ENCODE measurements at places on chromosomes 13 and 19. TPM values are rescaled to one million over a fixed set of nuclear protein-coding genes. Genes with fewer than 3 reads are reported as not detected.

- no peaks in the 10 kb centered on the region for H3K27me3 ChIP-seq
- H3K4me1 ChIP-seq: no peaks in the 10 kb centered on the region
- no peak overlapping the region for H3K4me3 ChIP-seq
- DNase-seq: no peak
These were observed 188.1 kb downstream of the UGGT2 start for GRCh38 chr13:95865080-95865615.

DNA sequence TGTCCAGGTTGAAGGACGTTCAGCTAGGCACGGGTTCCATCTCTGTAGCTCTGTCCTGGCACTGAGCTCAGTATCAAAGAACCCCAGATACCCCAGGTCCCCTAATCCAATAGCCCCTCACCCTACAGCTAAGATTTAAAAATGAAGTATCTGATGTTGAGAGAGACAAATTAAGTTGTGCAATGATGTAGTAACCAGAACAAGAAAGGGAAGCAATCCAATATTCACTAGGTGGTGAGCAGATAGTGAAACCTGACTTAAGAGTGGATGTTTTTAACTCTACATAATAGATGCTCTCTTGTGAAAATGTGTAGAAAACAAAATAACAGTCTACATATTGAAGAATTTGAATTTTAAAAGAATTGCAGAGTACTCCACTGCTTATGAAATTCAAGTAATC is 1.8 kb downstream of the ACOD1 start:
- no peak for DNase-seq
- H3K4me1 ChIP-seq: no peaks in the 10 kb centered on the region
- H3K4me3 ChIP-seq: no peak overlapping the region
- no peak overlapping the region for H3K27ac ChIP-seq
- no peaks in the 10 kb centered on the region for H3K27me3 ChIP-seq

ZNF419 gene
- 21.3 TPM for total RNA-seq

- H3K4me3 ChIP-seq: no peak overlapping the region
- H3K36me3 ChIP-seq: no peaks in the 10 kb centered on the region
- no peak for DNase-seq
- H3K27ac ChIP-seq: no peak overlapping the region
- no peaks in the 10 kb centered on the region for H3K27me3 ChIP-seq
These were observed 10.8 kb downstream of the JOSD2 start for GRCh38 chr19:50500060-50500752.

- H3K27me3 ChIP-seq: no peaks in the 10 kb centered on the region
- no peak for DNase-seq
- no peak overlapping the region for H3K27ac ChIP-seq
- H3K4me1 ChIP-seq: no peaks in the 10 kb centered on the region
- H3K36me3 ChIP-seq: no peaks in the 10 kb centered on the region
- no peak overlapping the region for H3K4me3 ChIP-seq
These were observed 12.3 kb upstream of the MISP start for GRCh38 chr19:738509-739128.

GRK1 gene
- not detected for total RNA-seq

CNN1 gene
- total RNA-seq: 10.9 TPM

DNA sequence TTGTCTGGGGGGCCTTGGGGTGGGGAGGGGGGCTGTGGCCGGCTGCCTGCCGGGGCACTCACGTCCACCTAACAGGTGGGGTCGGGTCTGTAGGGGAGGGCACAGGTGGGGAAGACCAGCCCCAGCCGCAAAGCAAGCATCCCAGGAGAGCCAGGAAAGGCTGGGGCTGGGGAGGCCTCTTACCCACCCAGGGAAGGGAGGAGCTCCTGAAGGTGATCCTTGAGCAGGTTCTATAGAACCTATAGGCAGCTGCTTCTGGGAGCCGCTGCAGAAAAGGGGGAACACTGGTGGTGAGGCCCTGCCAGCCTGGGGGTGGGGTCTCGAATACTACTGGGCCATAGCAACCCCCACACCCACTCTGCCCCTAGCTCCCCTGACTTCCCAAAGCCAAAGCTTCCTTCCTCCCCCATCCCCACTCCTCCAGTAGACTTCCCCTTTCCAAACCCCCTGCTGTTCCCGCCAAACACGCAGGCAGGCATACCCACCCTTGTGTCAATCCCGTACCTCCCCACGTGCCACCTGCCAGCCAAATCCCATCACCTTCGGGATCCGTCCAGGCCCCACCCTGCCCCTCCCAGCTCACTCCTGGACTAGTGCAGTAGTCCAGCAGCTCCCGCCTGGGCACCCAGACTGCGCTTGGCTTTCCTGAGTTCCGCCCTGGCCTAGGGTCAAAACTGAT is 5.6 kb downstream of the KLF16 start:
- no peaks in the 10 kb centered on the region for H3K27me3 ChIP-seq
- no peak overlapping the region for H3K4me3 ChIP-seq
- H3K27ac ChIP-seq: peak overlapping the region; percentile 42
- DNase-seq: peak; percentile 12

NCR1 gene
- total RNA-seq: not detected

CCDC8 gene
- 13.0 TPM for total RNA-seq

CGB8 gene
- not detected for total RNA-seq

- no peak for DNase-seq
- no peaks in the 10 kb centered on the region for H3K27me3 ChIP-seq
- H3K27ac ChIP-seq: no peak overlapping the region
- H3K4me1 ChIP-seq: peaks cover 31% of the 10 kb centered on the region
These were observed 8.6 kb downstream of the SPHK2 start for GRCh38 chr19:48627865-48628314.

GRCh38 chr19:35715981-35716800 is 1.6 kb upstream of the KMT2B start:
- DNase-seq: peak; percentile 70
- peaks cover 4% of the 10 kb centered on the region for H3K36me3 ChIP-seq
- peaks cover 34% of the 10 kb centered on the region for H3K4me1 ChIP-seq
- H3K27ac ChIP-seq: peak overlapping the region; percentile 68

GRCh38 chr13:44669534-44669933 is 93.4 kb upstream of the TSC22D1 start:
- no peaks in the 10 kb centered on the region for H3K27me3 ChIP-seq
- no peaks in the 10 kb centered on the region for H3K4me1 ChIP-seq
- no peak overlapping the region for H3K4me3 ChIP-seq
- no peak overlapping the region for H3K27ac ChIP-seq
- DNase-seq: no peak

DNA sequence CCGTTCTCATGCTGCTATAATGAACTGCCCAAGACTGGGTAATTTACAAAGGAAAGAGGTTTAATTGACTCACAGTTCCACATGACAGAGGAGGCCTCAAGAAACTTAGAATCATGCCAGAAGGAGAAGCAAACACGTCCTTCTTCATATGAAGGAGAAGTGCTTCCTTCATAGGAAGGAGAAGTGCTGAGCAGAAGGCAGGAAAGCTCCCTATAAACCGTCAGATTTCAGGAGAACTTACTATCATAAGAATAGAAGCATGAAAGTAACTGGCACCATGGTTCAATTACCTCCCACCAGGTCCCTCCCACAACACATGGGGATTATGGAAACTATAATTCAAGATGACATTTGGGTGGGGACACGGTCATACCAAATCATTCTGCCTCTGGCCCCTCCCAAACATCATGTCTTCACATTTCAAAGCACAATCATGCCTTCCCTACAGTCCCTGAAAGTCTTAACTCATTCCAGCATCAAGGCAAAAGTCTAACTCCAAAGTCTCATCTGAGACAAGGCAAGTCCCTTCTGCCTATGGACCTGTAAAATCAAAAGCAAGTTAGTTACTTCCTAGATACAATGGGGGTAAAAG is 10.6 kb downstream of the ACOD1 start:
- no peaks in the 10 kb centered on the region for H3K27me3 ChIP-seq
- no peak for DNase-seq
- H3K27ac ChIP-seq: no peak overlapping the region
- H3K4me1 ChIP-seq: no peaks in the 10 kb centered on the region
- H3K4me3 ChIP-seq: no peak overlapping the region

SLC17A7 gene
- total RNA-seq: 0.26 TPM

DNA sequence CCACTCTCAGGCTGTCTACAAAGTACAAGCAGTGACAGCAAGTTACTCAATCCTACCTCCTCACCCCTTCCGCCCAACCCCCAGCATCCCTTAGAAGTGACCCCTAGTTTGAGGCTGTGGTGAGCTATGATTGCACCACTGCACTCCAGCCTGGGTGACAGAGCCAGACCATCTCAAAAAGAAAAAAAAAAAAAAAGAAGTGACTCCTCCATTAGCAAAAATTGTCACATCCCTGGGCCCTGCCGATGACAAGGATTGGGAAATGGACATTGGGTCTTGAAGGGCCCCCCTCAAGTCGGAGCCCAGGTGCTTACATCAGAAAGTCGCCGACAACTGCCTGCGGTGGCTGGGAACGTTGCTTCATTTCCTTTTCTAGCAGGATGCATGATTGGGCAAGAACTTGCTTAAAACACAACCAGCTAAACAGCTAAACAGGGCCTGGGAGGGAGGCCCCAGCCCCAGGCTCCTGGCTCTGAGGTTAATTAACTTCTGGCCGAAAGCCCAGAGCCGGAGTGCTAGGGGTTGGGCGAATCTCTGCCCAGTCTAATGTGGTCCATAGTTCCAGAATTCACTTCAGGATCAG is 15.3 kb downstream of the RAB3D start:
- H3K4me3 ChIP-seq: no peak overlapping the region
- H3K27ac ChIP-seq: peak overlapping the region; percentile 70
- peaks cover 19% of the 10 kb centered on the region for H3K36me3 ChIP-seq

GRCh38 chr13:111361873-111362648 is 41.6 kb downstream of the TEX29 start:
- no peak for DNase-seq
- no peak overlapping the region for H3K27ac ChIP-seq
- no peaks in the 10 kb centered on the region for H3K4me1 ChIP-seq

DNA sequence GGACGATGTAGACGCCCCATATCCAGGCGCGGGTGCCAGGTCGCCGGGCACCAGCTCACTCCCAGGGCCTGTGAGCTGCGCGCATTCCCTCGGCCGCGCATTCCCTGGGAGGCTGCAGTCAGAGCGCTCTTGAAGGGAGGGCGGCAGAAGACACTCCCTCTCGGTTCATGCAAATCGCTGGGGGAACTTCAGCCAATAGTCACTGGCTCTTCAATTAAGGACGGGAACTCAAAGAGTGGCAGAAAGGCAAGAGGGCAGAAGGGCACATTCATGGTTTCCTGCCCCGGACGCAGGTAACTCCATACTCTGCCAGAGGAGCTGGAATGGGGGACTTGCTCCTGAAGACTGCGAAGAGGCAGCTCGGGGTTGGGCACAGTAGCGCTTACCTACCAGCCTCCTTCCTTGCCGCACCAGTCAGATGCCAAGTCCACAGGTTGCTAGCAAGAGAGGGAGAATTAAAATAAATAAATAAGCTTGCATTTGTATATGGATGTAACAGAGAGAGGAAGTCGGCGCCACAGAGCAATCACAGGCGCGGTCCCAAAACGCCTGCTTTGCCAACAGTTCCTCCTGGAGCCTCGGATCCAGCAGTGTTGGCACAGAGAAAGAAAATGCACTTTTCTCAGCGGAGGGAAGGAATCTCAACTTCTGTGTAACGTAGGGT is 459 bp downstream of the PCDH20 start:
- H3K36me3 ChIP-seq: no peaks in the 10 kb centered on the region
- H3K27me3 ChIP-seq: no peaks in the 10 kb centered on the region
- H3K4me1 ChIP-seq: peaks cover 22% of the 10 kb centered on the region
- no peak overlapping the region for H3K27ac ChIP-seq
- no peak overlapping the region for H3K4me3 ChIP-seq

GRCh38 chr13:48532256-48532505 is 699 bp downstream of the RCBTB2 start:
- H3K4me1 ChIP-seq: peaks cover 10% of the 10 kb centered on the region
- peak overlapping the region; percentile 93 for H3K27ac ChIP-seq
- peak overlapping the region; percentile 60 for H3K4me3 ChIP-seq
- no peaks in the 10 kb centered on the region for H3K36me3 ChIP-seq
- no peaks in the 10 kb centered on the region for H3K27me3 ChIP-seq
- DNase-seq: no peak

GRCh38 chr13:60837806-60838205 is 440.8 kb downstream of the TDRD3 start:
- H3K36me3 ChIP-seq: no peaks in the 10 kb centered on the region
- DNase-seq: no peak
- H3K4me3 ChIP-seq: no peak overlapping the region

DNA sequence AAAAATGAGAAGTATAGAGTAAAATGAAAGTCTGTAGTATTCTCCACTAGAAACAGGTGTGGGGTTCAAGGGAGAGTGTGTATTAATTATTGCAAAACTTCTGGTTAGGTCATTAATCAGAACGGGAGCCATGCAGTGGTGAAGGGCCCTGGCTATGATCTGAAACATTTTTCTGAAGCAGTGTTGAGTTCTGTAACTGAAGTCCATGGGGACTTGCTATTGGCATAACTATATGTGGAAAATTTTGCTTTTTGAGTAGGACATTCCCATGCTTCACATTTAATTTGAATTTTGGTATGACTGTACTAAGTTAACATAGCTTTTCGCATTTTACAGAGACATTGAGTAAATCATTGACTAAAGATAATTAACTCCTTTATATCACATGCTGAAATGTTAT is 67.5 kb downstream of the LRCH1 start:
- H3K4me3 ChIP-seq: no peak overlapping the region
- no peaks in the 10 kb centered on the region for H3K27me3 ChIP-seq
- no peak for DNase-seq
- H3K4me1 ChIP-seq: peaks cover 47% of the 10 kb centered on the region
- peak overlapping the region; percentile 15 for H3K27ac ChIP-seq

DNA sequence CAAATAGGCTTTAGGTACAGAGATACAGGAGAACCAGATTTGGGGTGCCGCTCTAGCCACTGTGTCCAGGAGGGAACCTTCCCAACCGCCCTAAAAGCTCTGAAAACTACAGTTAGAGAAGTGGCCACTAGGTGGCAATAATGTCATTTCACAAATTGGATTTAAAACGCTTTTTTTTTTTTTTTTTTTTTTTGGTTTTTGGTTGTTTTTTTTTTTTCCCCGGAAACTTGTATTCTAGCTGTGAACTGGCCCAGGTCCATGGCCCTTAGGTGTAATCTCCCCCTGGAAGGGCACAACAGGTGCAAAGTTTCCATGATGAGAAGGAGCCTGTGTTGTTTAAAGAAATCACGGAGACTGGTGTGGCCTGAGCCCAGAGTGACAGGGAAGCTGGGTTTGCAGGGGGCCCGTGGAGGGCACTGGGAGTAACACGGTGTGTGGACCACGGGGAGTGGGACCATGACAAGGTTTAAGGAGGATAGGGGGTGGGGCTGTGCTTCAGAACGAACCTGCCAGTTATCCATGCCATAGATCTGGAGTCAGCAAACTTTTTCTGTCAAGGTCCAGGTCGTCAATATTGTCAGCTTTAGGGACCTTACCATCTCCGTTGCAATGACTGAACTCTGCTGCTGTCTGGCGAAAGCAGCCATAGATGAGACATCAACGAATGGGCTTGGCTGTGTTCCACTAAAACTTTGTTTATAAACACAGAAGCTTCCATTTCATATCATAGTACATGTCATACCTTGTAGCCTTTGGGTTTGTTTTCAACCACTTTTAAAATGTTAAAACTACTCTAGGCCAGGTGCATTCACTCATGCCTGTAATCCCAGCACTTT is 10.1 kb downstream of the OR1I1 start:
- no peak overlapping the region for H3K27ac ChIP-seq
- H3K4me1 ChIP-seq: peaks cover 5% of the 10 kb centered on the region
- H3K4me3 ChIP-seq: no peak overlapping the region
- DNase-seq: peak; percentile 83

DNA sequence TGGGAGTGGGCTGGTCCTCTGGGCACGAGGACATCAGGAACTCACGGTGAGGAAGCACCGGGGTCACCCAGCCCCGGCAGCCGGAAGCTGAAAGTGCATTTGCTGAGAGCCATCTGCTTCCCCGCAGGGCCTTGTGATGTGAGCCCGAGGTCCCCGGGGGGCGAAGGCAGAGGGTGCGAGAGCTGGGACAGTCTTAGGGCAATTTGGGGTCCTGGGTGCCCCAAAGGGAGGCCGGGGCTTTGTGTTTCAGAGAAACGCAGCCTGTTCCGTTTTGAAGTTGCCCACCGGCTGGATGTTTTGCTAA is 4.8 kb downstream of the F2RL3 start:
- H3K36me3 ChIP-seq: no peaks in the 10 kb centered on the region
- DNase-seq: no peak
- H3K27me3 ChIP-seq: no peaks in the 10 kb centered on the region
- peaks cover 11% of the 10 kb centered on the region for H3K4me1 ChIP-seq
- no peak overlapping the region for H3K4me3 ChIP-seq

SULT2B1 gene
- total RNA-seq: 1.0 TPM

Measured in body of pancreas (tissue), 4 donors.